ENCODE measurements at places on chromosomes 11 and 22.
A peak's percentile ranks its signal among the peaks of the same experiment; 100 is the strongest.

- no peak for DNase-seq
Observed at GRCh38 chr11:83583757-83584366, 297.7 kb upstream of the CCDC90B start.

DNA sequence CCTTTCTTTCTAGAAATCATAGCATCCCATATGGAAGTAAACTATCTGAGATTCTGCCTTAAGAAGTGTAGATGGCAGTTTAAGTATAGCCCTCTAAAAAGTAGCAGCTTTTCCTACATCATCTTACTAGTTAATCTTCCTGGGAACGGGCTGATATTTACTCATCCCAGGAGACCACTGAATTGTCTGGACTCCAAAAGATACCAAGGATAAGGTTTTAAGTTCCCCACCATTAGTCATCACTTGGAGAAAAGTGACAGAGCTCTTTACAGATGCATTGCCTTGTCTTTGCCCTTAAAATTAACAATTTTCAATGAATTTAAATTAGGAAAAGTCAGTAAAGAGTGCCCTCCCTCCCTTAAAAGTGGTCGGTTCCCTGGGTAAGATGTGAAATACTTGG lies 129.5 kb downstream of the MAML2 start:
- peak; percentile 50 for DNase-seq

- DNase-seq = no peak
Observed at GRCh38 chr22:24161485-24161884, 19.8 kb upstream of the SUSD2 start.

DNA sequence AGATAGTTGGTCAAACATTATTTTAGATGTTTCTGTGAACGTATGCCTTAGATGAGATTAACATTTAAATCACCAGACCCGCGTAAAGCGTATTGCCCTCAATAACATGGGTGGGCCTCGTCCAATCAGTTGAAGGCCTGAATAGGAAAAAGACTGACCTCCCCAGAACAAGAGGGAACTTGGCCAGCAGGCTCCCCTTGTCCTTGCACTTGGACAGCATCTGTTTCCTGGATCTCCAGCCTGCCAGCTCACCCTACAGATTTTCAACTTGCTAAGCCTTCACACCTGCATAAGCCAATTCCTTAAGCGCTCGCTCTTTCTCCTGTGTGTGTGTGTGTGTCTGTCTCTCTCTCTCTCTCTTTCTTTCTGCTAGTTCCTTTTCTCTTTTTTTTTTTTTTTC lies 8.2 kb downstream of the TOM1 start:
- DNase-seq = peak; percentile 41

DNA sequence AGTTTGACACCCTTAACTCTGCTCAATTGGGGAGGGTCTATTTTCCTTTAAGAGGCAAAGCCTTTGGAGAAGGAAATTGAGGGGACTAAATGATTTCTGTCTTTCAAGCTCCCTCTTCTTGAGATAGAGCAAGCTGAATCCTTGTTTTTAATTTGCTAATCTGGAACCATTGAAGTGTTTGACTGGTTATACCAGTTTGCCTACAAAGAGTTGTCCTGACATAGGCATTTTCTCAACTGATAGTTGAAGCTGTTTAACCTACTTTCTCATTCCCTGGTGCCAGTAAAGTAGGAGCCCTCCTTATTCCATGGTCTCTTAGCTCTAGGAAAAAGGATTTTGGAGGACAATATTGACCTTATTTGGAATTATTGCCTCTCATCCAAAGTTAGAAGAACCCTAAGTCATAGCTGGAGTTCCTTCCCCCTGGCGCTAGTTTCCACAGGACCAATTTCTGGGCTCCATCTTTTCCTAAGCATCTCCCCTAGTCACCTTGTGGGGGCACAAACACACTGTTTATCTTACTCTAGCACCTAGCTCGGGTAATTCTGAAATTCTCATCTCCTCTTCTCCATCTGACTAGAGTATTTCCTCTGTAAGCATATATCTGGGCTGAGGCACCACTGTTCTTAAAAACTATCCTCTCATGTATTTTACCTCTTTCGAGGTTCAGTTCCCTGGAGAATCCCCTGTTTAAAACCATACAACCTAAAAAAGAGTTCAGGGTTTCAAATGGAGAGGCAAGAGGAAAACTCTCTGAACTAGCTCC lies 7.4 kb downstream of the ZDHHC5 start:
- no peak for DNase-seq

GRCh38 chr11:72985645-72986044 lies 156.5 kb downstream of the FCHSD2 start:
- DNase-seq = peak; percentile 79

- DNase-seq = no peak
Observed at GRCh38 chr11:59787816-59788215, 22.8 kb downstream of the MRPL16 start.

DNA sequence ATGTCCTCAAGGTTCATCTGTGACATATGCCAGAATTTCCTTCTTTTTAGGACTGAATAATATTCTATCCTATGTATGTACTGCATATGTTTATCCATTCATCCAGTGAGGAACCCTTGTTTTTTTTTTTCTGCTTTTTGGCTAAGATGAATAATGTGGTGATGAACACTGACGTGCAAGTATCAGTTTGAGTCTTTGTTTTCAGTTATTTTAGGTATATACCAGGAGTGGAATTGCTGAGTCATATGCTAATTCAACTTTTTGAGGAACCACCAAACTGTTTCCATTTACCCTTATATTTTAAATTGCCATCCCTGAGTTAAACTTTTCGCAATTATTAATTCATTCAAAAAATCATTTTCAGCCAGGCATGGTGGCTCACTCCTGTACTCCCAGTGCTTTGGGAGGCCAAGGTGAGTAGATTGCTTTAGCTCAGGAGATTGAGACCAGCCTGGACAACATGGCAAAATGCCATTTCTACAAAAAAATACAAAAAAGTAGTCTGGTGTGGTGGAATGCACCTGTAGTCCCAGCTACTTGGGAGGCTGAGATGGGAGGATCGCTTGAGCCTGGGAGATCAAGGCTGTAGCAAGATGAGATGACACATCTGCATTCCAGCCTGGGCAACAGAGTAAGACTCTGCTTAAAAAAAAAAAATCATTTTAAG lies 64.2 kb downstream of the MICAL2 start:
- peak; percentile 56 for DNase-seq

GRCh38 chr11:36142439-36142838 lies 146.8 kb downstream of the COMMD9 start:
- DNase-seq = no peak

DNA sequence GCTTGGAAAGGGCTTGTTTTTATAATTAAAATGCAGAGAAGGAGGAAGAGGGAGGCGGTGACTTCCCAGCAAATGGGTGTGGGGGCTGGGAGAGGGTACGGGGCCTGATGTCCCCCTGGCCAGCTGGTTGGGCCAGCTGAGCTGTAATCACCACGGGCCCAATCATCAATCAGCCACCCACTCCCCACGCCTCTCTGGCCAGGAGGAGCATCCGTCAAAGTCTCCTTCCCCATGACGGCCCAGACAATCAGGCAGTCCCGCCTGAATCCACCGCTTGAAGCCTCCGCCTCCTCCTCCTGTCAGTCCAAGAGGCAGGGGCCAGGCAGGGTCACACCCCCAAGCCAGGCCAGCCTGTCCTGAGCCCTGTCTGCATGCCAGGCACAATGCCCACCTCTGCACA lies 13.3 kb upstream of the CABP7 start:
- no peak for DNase-seq

DNA sequence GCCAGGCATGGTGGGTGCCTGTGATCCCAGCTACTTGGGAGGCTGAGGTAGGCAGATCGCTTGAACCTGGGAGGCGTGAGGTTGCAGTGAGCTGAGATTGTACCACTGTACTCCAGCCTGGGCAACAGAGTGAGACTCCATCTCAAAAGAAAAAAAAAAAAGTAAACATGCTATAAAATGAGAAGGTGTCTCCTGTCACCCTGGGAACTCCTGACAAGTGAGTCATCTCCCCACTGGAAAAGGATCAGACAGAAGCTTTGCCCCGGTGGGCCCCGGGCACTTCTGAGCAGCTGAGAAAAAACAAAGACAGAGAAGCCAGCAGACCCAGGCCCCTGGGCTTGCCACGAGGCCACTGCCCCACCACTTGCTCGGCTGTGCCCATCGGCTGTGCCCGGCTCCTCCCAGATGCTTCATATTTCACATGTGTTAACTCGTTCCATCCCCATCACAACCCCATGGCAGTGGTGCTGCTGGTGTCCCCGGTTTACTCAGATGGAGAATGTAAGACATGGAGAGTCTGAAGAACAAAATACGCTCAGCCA lies 22.3 kb downstream of the TTLL1 start:
- no peak for DNase-seq

- no peak for DNase-seq
Observed at GRCh38 chr11:132208477-132209055, 838.2 kb downstream of the NTM start.

- DNase-seq = no peak
Observed at GRCh38 chr22:48276994-48277867, 1514.8 kb downstream of the TBC1D22A start.
